Omental fat pad (tissue), 4 donors: ENCODE measurements at places on chromosomes 11 and 22.

GRCh38 chr11:62854013-62854824, 14.8 kb upstream of the WDR74 start:
- DNase-seq = no peak

DNA sequence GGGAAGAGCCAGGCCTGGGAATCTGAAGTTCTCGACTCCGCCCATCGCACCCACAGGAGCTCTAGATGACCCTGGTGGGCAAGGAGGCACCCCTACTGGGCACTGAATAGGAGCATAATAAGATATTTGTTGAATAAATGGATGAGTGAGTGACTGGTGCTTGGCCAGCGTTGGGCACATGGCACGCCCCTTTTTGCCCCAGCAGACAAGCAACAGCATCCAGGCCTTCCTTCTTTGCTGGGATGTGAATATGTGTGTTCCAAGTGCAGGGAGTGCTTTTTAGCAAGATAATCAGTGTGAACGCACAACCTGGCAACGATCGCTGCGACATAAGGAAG, 443 bp upstream of the CELF1 start:
- DNase-seq = no peak

GRCh38 chr22:28922540-28923244, 39.3 kb downstream of the ZNRF3 start:
- no peak for DNase-seq

- no peak for DNase-seq
Measured at GRCh38 chr11:117796456-117796871, 552 bp downstream of the DSCAML1 start.

GRCh38 chr11:4090258-4090657, 4.3 kb upstream of the RRM1 start:
- DNase-seq = no peak

- DNase-seq = no peak
Measured at GRCh38 chr11:63768237-63769041, at the start of gene ZFTA. Gene ZFTA (minus strand): TSS chr11:63768775. CDS start chr11:63768622, 153 bp downstream.

- no peak for DNase-seq
Measured at GRCh38 chr22:17842386-17842785, 68.1 kb upstream of the BID start.

DNA sequence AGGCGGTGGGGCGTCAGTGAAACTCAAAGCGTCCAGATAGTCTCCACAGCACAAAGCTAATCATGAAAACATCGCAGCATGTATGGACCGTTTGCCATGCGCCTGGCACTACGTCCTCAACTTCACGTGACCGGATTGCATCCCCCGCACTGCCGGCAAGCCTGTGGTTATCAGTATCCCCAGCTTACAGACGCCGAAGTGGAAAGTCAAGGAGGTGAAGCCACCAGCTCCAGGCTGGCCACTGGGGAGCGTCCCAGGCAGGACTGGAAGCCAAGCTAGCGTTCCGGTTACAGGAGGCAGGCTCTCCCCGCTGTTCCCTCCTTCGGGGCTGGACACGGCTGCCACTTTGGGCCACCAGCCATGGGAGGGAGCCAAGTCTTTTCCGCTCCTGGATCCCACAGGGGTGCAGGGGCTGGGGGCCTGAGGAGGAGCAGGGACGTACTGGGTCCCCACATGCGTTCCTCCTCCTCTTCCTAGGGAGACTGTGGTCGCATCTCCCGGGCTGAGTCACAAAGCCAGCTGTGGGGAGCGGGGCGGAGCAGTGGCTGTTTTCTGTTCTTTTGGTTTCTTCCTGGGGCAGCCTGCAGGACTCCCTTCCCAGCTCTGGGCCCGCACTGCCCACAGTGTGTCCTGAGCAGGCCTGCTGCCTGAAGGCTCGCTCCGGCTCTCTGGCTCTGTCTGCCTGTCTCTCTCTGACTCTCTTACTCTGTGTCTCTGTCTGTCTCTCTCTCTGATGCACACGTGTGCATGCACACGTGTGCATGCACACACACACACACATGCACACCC, 4.3 kb upstream of the OSBPL5 start:
- no peak for DNase-seq

DNA sequence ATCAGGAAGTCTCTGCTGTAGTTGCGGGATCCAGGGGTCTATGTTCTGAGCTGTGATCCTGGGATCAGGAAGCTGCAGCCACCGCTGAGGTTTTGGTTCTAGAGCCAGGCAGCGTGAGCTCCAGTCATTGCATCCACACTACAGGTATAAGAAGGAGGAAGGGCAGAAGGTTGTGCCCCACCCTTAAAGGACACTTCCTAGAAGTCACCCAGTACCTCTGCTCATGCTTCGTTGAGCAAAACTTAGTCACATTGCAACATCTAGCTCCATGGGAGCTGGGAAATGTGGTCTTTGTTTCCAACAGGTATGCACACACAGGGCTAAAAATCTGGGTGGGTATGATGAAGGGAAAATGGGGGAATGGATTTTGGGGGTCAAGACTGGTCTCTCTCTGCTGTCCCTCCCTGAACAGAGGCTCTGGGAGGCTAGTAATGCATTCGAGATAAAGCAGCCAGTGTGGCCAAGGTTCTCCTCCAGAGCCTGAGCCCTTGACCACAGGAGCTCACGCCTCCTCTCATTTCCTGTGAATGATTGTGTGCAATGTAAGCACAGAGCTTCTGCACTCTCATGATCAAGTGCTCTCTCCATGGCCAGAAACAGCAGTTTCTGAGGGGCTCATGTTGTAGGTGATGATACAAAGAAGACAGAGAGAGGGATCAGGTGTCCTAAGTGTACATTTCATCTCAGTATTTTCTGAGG, 86.8 kb upstream of the OR4B1 start:
- no peak for DNase-seq

DNA sequence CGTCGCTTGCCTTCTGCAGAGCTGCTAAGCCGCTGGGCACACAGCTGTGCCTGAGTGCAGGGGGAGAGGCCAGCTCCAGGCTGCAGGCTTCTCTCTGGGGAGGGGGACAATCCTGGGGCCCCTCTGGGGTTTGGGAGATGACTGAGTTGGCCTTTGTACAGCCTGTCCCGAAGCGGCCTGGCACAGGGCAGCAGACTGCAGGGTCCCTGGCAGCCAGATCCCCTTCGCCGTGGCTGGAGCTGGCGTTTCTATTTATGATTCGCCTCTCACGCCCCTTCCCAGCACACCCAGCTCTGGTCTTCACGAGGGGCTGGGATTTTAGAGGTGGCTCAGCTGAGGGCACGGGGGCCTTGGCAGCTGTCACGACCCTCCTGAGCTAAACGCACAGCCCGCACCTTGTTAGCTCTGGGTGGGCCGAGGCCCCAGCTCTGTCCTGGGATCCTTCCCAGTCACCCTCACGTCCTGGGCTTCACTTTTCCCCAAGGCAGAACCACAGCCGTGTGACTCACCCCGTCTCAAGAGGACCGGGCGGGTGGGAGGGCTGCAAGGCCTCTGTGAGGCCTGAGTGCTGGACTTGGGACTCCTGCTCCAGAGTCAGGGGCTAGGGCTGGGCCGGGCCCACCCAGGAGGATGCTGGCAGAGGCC, 18.4 kb downstream of the OSBPL5 start:
- DNase-seq = no peak

DNA sequence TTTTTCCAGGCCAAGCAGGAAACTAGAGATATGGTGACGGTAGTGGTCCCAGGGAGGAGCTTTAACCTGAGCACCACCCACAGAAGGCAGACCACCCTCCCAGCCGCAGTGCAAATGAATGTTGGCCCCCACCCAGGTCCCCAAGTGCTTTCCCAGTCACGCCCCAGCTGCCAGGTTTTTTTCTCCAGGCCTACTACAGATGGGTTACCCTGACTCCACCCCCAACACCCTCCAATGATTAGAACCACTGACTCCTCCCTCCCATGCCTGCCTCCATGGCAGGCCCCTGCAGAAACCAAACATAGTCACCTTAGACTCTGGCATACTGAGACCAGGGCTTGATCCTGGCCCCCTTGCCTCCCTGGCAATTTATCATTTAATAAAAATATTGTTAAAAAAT, 58.7 kb upstream of the CHST1 start:
- DNase-seq = no peak

GRCh38 chr22:21726650-21727049, 8.9 kb downstream of the YPEL1 start:
- no peak for DNase-seq

DNA sequence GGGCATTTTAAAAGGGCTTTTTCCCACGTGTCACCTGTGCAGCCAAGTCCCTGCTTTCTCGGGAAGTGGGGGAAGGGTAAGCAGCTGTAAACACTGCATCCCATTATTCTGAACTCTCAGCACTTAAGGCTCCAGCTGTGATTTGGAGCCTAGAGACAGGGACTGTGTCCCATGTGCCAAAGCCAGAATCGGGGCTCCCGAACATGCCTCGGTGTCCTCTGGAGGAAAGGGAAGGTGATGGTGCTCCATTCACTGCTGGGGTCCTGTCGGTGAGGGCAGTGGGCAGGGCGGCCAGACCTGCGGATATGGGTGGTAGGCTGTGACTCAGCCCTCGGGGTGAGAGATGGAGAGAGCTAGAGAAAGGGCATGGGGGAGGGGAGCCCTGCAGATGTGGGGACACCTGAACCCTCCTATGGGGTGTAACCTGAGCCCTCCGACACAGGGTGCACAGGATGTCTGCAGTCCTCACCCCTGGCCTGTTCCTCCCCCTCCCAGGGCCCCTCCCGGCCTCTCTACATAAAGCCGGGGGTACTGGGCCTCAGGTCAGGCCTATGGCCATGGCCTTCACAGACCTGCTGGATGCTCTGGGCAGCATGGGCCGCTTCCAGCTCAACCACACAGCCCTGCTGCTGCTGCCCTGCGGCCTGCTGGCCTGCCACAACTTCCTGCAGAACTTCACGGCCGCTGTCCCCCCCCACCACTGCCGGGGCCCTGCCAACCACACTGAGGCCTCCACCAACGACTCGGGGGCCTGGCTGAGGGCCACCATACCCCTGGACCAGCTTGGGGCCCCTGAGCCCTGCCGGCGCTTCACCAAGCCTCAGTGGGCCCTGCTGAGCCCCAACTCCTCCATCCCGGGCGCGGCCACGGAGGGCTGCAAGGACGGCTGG, 31.8 kb downstream of the CAPN1 start:
- no peak for DNase-seq

DNA sequence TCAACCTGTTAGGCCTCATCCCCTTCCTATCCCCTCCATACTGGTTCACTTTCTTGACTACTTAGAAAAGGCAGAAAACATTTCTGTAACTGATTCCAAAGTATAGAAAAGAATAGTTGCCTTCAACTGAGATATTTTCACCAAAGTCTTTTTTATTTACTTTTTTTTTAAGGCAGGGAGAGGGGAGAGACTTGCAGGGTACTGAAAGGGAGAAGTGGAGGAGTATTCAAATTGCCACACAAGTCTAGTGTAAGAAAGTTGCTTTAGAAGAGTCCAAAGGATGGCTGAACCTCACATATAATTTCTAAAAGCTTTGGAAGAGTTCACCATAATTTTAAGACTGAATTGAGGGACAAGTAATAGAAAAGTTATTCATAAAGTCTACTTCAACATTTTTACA, 6.3 kb downstream of the PHF21A start:
- DNase-seq = no peak

- DNase-seq = no peak
Measured at GRCh38 chr22:25404928-25405816, 159.3 kb upstream of the GRK3 start.

- DNase-seq = no peak
Measured at GRCh38 chr22:48393041-48393370, 1434.7 kb downstream of the BRD1 start.

DNA sequence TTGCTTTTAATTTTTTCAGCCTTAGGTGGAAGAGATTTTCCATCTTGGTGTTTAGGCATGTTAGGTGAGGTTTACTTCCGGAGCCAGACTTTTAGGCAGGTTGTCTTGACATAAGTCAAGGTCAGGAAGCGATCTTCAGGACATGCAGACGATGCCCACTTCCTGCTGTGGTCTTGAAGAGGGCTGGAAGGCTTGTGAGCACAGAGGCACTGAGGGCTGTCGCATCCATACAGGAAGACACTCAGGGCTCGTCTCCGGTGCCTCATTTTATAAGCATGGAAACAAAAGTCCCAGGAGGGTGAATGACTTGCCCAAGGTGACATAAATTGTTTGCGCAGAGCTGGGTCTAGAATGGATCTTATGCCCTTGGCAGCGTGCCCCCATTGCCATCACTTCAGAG, 30.8 kb downstream of the MARK2 start:
- DNase-seq = no peak

DNA sequence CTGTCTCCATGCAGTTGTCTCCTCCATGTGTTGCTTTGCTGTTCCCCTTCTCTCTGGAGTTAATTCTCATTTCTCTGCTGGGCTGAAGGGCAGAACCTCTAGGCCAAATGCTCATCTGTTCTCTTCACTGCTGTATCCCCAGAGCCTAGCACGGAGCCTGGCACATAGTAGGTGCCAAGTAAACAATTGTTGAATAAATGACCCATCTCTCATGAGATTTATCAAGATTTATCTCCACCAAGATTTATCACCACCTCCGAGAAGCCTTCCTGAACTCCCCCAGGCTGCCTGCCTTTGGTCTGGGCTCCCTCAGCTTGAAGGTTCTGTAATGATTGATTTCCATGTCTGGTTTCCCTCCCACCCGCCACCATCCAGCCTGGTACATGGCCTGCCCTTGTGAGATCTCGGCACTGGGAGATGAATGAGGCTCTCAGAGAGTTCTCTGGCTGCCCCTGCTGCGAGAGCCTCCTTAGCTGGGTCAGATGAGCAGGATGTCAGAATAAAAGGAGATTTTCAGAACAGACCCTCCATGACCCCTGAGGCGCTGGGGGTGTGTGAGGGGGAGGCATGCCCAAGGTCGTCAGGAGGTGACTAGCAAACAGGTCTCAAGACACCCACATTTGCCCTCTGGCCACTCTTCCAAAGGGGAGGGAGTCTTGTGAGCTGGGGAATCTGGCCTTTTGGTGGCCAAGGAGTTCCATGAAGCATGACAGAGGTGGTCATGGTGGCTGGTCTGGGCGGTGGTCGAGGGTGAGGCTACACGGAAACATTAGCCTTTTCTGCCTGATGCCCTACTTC, 2.4 kb upstream of the GDPD5 start:
- DNase-seq = no peak

- DNase-seq = no peak
Measured at GRCh38 chr11:62010935-62011528, 43.6 kb upstream of the FTH1 start.
